ENCODE measurements at places on chromosomes 5 and 9. TPM values are rescaled to one million over a fixed set of nuclear protein-coding genes. Genes with fewer than 3 reads are reported as not detected.

DNA sequence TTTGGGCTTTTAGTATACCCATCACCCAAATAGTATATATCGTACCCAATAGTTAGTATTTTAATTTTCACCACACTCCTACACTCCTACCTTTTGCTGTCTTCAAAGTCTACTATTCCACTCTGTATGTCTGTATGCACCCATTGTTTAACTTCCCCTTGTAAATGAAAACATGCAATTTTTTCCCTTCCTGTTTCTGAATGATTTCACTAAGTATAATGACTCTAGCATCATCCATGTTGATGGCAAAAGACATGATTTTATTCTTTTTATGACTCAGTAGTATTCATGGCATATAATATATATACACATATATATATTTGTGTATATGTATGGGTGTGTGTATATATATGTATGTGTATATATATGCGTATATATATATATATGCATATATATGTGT is 63.1 kb upstream of the FAM174A start:
- DNase-seq = no peak

GRCh38 chr5:96433066-96433447 is at the start of gene PCSK1:
PCSK1 (minus strand) TSS chr5:96433248; CDS start chr5:96433042, 206 bp downstream.
- no peak for DNase-seq

- DNase-seq = no peak
Observed at GRCh38 chr9:94443032-94443722, 111.7 kb upstream of the PCAT7 start.

DNA sequence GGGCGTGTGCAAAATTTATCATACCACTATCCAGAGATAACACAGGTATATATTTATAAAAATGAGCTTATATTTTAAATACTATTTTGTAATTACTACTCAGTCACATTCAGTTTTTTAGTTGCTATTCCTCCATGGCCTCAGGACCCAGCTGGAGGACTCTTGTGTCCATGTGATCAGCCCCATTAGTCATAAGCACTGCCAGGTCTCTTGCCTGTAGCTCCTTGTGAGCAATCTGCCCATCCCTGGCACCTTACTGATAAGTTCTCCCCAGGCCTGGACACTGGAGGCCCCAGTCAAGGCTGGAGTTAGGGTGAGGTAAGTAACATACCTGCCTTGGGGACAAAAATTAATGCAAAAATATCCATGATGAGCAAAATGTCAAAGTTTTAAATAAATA is 29.5 kb upstream of the ADRB2 start:
- no peak for DNase-seq

Gene HBEGF
- 3.0 TPM for total RNA-seq

Gene AGGF1
- total RNA-seq = 60.3 TPM

Gene C9orf50
- total RNA-seq = not detected
